ENCODE measurements at places on chromosomes 3 and 15.

DNA sequence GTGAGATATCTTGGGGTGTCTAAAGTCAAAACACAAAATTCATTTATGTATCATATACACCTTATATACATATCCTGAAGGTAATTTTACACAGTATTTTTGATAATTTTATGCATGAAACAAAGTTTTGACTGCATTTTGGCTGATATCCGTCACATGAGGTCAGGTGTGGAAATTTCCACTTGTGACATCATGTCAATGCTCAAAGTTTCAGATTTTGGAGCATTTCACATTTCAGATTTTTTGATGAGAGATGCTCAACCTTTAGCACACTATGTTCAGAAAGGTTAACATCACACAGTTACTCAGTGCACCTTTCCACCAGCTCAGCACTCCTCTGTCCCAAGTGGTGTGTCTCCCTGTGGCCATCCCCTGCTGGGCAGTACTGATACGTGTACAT, 37.7 kb upstream of the CPB1 start:
- no peak for DNase-seq

DNA sequence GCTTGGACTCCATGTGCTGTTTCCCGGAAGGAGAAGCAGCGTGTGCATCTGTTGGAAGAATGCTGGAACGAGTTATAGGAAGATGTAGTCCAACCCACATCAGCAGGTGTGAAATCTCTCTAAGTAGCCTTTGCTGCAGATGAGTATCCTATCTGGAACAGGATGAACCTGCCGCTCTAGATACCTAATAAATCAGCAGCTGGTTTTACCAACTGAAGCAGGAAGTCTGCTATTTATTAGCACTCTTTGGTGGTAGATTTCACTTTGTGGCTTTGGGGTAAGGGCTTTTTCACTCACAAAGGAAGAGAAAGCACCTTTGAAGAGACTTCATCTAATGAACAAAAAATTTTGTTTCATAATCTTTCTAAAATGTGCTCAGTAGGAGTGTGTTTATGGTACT, 66.4 kb downstream of the DCUN1D1 start:
- DNase-seq = no peak

DNA sequence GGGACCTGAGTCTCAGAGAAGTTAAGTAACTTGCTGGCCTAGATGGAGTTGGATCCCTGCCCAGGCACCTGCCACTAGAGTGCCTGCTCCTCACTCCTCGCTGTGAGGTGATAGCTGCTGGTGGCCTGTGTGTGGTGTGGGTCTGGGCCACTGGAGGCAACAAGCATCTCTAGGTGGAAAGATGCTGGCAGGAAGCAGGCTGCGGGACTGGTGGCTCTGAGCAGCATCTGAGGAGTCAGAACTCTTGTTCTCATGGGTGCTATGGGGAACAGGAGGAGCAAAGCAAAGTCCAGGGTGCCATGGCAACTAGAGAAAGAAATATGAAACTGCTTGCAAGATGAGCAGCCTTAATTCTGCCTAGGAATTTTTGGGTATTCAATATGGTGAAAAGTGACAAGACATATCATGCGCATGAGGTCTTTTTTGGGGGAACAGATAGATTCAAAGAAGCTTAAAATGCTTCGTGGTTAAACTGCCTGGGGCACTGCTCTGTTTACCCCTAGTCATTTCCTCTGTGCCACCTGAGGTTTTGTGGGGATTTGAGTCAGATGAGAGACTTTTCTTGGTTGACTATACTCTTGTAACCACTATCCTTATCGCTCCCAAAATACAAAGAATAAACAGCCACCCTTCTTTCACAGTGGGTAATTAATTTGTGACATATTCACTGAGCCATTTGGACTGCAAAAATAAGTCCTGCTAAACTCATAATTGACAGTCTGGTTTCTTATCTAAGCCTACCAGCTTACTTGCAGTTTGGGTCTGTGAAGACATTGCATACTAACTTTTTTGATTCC, 50.3 kb downstream of the MED12L start:
- no peak for DNase-seq

DNA sequence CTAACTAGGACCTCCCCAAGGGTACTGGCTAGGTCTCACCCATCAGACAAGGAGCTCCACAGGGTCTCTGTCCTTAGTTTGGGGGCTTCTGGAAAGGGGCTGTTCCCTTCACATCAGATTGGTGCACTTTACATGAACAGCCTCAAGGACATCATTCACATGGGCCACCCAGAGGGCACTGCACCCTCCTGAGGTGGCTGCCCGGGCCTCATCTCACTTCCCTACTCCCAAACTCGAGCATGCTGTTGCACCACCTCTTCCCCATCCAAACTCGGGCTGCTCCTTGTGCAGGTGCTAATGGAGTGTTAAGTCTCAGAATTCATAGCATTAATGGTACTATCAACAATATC, 48.1 kb downstream of the RAB11A start:
- no peak for DNase-seq

DNA sequence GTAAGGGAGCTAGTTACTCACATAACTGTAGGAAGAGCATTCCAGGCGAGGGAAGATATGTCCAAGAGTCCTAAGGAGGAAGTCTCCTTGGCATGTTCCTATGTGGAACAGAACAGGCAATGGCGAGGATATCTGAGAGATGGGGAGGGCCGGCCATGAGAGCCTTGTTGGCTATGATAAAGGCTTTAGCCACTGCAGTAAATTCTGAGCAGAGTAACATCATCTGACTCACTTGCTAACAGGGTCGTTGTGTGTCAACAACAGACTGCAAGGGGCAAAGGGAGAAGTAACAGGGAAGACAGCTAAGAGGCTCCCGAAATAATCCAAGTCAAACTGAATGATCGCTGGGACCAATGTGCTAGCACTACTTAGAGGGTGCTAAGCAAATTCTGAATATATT, 21.6 kb downstream of the SFMBT1 start:
- no peak for DNase-seq

DNA sequence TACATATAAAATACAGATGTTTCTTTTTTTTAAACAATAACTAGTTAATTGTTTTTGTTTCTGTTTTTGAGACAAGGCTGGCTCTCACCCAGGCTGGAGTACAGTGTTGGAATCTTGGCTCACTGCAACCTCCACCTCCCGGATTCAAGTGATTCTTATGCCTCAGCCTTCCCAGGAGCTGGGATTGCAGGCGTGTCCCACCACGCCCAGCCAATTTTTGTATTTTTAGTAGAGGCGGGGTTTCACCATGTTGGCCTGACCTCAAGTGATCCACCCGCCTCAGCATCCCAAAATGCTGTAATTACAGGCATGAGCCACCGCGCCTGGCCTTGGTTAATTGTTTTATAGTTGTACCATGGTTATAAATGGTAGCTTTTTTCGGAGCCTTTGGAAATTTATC, 72.3 kb downstream of the PIAS1 start:
- no peak for DNase-seq

DNA sequence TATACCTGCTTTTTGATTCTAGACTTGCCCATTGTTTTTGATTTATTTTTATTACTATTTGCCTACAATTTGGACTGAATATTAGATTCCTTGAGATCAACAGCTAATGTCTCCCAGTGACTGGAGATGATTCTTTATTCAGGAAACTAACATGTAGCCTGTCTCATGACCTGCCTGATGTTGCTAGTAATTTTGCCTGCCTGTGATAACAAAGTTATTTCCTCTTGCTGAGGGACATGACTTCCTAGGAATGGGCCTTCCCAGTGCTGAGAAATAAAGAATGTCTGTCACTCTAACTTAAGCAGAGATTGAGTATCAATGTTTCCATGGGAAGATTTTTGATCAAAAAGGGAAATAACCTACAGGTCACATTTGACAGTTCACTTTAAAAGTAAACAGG, 13.4 kb upstream of the NPHP3 start:
- no peak for DNase-seq

DNA sequence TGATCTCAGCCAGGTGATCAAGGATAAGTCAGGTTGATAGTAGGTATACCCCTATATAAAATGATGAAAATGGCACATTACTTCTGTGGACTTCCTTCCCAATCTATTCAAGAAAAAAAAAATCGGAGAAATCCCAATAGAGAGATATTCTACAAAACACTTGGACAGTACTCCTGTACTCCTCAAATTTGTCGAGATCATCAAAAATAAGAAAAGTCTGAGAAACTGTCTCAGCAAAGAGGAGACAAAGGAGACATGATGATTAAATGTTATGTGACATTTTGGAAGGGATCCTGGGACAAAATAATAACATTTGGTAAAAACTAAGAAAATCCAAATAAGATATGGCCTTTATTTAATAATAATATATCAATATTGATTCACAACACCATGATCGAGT, 94.6 kb downstream of the DCLK3 start:
- DNase-seq = no peak

All from fibroblast of skin of back (primary cell).